Fibroblast of skin of left biceps (primary cell): ENCODE measurements at places on chromosomes 2 and 18.
A peak's percentile ranks its signal among the peaks of the same experiment; 100 is the strongest.

GRCh38 chr2:157749684-157750083, 121.0 kb upstream of the ACVR1C start:
- DNase-seq: no peak

- peak; percentile 90 for DNase-seq
Measured at GRCh38 chr2:226618875-226619605, 180.6 kb downstream of the IRS1 start.

GRCh38 chr2:118279005-118279404, 190.7 kb downstream of the INSIG2 start:
- DNase-seq: no peak

DNA sequence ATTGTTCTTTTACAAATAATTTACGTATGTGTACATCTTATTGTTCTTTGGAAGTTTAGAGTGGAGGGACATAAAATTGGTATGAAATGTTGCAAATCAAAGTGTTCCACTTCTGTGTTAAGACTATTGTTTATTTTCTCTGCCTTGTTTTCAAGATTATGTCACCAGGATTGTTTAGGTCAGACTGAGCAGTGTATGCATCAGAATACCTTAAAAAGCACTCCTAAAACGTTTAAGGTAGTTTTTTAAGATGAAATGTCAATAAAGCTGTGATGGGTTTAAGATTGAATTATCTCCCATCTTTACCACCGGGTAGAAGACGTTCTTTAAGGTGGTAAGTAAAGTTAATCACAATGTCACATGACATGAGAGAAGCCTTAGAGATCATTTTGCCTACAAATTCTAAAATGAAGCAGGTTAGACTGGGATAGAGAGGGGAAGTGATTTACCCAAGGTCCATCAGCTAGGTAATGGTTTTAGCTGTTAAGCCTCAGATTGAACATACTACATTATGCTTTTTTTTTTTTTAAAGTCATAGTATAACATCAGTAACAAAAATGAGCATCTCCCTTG, 10.6 kb downstream of the VAPA start:
- DNase-seq: no peak

- DNase-seq: no peak
Measured at GRCh38 chr2:18907508-18907907, 318.1 kb upstream of the NT5C1B start.

- no peak for DNase-seq
Measured at GRCh38 chr18:56030060-56030459, 442.1 kb upstream of the TCF4 start.

DNA sequence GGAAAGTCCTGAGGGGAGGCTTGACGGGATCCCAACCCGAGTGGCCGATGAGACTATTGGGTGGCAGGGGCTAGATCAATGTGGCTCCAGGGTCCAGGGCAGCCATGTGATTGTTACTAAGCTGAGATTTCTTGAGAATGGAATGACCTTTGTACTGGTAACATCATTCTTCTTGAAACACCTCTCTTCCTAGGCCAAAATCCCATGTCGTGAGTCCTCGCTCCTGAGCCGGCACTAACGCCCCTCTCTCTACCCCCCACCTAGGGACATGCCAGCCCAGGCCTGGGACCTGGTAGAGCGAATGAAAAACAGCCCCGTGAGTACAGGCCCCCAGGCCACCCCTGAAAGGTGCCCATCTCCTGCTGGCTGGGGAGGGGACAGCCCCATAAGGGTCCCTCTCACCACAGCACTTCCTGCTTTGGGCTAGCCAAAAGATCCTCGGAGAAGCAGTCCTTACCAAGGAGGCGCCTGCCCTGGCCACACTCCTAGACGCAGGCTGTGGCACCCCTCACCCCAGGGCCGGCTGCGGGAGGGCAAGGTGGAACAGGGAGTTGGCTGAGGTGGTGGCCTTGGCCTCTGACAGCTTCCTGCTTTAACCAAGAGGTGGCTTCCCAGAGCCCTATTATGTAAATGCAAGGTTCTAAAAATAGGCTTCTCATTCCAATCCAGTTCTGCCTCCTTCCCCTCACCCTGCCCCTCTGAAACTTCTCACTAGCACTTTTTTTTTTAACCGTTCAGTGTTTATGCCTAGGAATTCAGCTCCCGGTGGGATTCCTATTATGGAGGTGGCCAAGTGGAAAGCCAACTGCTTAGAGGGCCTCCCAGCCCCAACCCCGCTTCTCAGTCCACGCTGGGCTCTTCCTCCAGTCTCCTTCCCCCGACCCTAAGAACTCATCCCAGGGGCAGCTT, 126.6 kb upstream of the PPP1CB start:
- DNase-seq: no peak

DNA sequence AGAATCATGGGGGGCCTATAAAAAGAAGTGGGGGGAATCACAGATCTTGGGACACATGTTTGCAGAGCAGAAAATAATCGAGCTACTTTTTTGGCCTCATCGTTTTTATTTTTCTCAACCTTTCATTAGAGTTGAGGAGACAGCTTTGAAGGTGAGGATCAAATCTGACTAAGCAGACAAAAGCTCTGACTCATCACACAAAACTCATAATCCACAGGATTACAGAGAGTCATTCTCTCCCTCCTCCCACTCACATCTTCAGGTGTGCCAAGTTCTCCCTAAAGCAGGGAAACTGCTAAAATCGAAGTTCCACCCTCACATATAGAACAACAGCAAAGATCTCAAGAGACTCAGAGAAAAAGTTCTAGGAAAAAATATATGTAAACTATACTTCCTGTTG, 15.6 kb downstream of the BAZ2B start:
- no peak for DNase-seq

GRCh38 chr2:3035385-3036050, 342.1 kb downstream of the EIPR1 start:
- DNase-seq: no peak

GRCh38 chr2:112705575-112705974, 15.2 kb upstream of the NT5DC4 start:
- no peak for DNase-seq
